ENCODE measurements at places on chromosomes 13 and 19.
A peak's percentile ranks its signal among the peaks of the same experiment; 100 is the strongest.

DNA sequence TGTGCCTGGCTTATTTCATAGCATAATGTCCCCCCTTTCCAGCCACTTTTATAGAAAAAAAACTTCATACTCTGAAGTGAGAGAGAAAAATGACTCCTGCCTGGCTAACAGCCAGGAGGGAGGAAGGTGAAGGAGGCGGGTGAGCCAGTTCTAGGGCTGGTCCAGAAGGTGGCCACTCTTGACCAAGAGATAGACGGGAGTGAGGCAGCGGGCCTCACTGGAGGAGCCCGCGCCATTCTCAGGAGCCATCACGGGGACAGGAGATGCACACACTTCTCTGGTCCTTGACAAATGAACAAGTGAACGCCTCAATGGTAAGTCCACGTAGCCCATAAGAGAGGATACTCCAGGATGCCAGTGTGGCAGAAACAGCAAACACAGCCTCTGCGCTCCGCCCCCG lies 231.4 kb downstream of the UQCRFS1 start:
- no peak for DNase-seq

GRCh38 chr13:36212789-36213188 lies 1.6 kb downstream of the SOHLH2 start:
- no peak for DNase-seq

DNA sequence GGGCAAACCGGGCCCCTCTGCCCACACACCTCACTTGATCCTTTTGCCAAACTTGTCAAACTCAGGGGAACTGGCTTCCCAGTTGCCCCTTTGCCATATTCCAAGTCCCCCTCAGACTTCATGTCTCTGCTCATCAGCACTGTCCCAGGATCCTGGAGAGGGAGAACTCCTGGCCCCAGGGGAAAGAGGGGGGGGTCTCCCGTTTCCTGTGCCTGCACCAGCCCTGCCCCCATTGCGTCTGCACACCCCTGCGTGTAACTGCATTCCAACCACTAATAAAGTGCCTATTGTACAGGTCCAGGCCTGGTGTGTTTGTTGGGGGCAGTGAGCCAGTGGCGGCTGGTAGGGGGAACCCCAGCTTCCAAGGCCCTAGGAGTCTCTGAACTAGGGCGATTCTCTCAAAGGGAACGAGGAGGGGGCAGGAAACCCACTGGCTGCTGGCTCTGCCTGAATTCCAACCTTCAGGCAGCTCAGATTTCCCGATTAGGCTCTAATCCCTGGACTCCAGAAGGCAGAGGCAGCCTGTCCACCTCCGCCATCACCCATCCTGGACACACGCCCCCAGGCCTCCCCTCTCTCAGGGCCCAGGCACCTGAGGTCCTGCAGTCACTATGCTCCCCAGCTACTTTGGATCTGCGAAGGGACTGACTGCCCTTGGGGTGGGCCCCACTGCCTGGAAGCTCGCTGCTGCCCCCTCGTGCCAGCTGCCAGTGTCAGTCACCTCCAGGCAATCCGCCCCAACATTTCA lies 9.7 kb upstream of the ILF3 start:
- peak; percentile 68 for DNase-seq

GRCh38 chr19:45762870-45763631 lies 6.0 kb downstream of the SIX5 start:
- DNase-seq, result no peak

- DNase-seq, result peak; percentile 42
Observed at GRCh38 chr19:48683349-48683748, 10.5 kb upstream of the NTN5 start.

GRCh38 chr19:55391191-55391670 lies 5.5 kb downstream of the RPL28 start:
- DNase-seq, result no peak

DNA sequence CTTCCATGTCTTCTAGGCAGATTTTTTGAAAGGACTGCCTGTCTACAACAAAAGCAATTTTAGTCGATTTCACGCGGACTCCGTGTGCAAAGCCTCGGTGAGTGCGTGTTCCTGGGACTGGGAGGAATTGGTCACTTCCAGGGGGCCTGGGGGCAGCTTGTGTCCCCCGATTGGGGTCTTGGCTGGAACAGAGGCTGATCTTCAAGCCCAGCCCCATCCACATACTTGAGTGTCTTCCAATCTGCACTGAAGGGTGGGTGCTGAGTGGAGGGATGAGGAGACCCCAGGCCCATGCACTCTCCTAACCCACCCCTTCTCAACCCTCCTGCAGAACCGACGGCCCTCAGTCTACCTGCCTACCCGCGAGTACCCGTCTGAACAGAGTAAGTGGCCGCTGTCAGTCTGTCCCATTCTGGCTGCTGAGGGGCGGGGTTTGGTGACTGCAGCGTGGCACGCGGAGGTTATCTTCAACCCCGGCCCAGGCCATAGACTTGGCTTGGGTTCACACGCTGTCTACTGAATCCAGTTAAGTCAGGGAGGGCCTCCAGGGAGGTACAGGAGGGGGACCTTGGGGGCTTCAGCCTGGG lies 4.7 kb downstream of the DDA1 start:
- DNase-seq, result no peak

- DNase-seq, result no peak
Observed at GRCh38 chr19:34341935-34342680, 22.9 kb upstream of the GPI start.

DNA sequence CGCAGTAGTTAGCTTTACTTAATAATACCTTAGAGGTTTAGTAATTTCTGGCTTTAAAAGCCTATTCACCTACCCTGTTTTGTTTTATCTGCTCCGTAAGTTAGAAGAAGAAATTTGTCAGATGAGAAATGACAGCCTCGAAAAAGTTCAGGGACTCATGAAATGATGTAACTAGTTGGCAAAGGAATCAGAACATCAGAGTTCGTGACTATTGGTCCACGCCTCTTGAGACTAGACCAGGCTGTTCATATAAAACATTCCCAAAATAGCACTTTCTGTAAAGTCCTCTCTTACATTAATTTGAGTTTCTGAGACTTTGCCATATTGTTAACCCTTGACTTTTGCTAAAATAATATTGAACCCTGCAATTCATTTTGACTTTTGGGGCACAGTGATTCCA lies 92.0 kb downstream of the HS6ST3 start:
- no peak for DNase-seq

- no peak for DNase-seq
Observed at GRCh38 chr13:33286128-33286527, 573 bp upstream of the STARD13 start.

GRCh38 chr13:112890316-112891145 lies 78.5 kb upstream of the MCF2L start:
- DNase-seq, result no peak

DNA sequence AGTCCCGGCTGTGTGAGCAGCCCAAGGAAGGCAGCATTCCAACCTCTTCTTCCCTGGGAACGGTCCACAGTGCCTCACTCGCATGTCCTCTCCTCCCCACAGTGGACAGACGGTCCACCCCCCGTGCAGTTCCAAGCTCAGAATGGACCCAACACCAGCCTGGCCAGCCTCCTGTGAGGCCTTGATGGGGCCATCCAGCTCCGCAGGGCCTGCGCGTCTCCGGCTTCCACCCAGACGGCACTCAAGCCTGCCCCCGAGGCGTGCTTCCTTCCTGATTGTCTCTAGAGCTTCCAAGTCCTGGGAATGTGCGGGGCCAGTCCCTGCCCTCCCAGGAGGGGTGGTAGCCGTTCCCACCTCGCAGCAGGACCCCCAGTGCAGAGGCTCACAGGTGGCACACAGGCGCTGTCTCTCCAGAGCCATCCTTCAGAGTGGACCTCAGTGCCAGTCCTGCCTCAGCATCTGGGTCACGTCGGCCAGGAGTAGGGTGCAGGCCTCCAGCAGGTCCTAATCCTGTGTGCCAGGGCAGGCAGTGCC lies 35.0 kb downstream of the MAU2 start:
- DNase-seq, result no peak

DNA sequence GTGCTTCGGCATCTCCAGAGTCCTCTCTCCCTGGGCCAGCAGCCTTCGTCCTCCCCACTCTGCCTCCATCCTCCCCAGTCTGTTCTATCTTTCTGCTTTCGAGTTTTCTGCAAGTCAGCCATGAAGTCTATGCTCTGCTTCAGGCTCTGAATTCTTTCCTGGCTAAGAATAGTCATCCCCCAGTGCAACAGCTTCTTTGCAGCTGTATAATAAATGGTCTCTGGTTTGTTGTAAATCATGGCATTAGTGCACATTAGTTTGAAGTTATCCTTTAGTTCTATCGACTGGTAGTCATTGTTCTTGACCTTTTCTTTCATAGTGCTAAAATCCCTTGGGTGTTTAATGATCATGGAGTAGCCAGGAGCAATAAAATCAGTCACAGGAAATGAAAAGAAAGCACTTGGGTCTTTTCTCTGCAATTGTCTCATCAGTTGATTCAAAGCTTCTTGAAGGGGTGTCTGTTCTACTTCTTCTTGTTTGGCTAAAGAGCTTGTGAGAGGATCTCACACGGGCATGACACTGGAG lies 46.2 kb upstream of the SOX21 start:
- no peak for DNase-seq

- no peak for DNase-seq
Observed at GRCh38 chr19:3867971-3868769, 668 bp downstream of the ZFR2 start.

DNA sequence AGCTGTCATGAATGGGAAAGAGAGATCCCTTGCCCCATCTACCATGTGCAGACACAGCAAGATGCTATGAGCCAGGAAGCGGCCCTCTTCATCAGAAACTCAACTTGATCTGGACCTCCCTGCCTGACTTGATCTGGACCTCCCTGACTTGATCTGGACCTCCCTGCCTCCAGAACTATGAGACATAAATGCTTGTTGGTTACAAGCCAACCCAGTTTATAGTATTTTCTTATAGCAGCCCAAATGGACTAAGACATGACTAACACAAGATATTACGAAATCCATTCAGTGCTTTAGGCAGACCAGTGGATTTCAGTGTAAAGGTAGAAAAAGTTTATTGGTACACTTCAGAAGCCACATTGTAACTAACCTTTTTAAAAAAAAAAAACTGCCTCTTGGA lies 15.6 kb downstream of the PCID2 start:
- DNase-seq, result peak; percentile 77
